CD4-positive, alpha-beta T cell treated with Interferon gamma for 1 hour (primary cell): ENCODE measurements at places on chromosomes 5 and 9.

GRCh38 chr5:61666064-61666621 is 334.1 kb downstream of the ZSWIM6 start:
- DNase-seq: no peak

DNA sequence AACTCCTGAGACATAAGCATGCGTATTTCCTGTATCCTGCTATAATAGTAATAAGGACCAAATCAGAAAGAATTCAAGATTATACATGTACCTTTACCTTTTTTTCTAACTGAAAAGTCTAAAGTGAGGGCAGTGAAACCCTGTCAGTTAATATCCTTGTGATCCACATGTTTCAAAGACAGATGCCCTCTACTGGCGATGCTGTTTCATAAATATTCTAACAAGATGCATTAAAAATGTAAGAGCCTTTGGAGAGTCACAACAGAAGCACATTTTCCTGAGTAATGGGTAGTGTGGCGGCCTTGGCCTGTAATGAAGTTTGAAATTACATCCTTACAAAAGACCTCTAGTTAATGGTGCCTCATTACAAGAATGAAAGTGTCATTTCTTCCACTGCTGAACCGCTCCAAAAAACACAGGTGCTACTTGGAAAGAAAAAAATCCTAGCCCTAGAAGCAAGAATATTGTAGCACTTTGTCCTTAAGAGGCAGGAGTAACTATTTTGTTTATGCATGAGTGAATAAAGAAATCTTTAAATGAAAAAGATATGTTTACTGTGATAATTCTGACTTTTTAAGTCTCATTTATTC is 232.6 kb downstream of the EPB41L4A start:
- DNase-seq: no peak

DNA sequence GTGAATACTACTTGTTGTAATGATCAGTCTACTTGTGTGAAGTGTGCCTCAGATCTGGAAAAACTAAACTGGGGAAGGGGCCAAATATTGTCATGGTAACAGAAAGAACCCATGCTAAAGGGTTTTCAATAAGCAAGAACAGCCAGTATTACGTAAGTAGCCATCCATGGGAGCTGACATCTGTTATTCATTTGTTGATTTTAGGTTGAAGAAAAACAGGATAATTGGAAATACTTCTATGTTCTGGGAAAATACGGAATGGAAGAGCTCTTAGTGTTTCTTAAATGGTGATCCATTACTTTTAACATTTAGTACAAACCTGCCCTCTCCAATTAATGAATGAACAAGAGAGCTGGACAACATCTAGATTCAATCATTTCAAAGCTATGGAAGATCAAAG is 485.8 kb downstream of the NTRK2 start:
- no peak for DNase-seq

DNA sequence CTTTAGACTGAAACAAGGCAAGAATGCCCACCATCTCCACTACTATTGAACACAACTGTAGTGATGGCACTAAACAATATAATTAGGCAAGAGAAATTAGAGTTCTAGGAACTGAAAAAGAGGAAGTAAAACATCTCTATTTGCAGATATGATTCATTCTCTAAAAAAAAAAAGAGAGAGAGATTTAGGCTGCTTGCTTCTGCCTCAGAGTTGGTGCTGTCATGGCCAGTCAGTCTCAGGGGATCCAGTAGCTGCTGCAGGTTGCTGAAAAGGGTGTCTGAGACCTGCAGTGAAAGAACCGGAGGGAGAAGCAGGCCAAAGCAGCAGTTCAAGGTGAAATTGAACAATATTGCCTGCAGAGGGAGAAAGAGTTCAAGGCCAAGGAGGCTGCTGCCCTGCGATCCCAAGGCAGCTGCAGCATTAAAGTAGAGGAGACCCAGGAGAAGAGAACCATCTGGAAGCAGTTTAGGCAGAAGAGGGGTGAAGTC is 72.5 kb downstream of the AP3B1 start:
- DNase-seq: peak; percentile 66

GRCh38 chr5:63323926-63324325 is 638.3 kb downstream of the HTR1A start:
- no peak for DNase-seq

DNA sequence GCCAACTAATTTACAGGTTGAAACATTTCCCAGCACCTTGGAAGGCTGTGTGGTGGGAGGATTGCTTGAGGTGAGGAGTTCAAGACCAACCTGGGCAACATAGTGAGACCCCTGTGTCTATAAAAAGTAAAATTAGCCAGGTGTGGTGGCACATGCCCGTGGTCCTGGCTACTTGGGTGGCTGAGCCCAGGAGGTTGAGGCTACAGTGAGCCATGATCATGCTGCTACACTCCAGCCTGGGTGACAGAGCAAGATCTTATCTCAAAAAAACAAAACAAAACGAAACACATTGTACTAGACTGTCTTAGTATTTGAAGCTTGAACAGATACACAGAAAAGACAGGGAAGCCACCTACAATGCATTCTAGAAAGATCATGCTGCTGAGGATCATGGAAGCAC is 2.8 kb upstream of the HSDL2 start:
- no peak for DNase-seq

- no peak for DNase-seq
Measured at GRCh38 chr5:1926471-1927341, 44.0 kb upstream of the IRX4 start.

- DNase-seq: no peak
Measured at GRCh38 chr9:129671519-129671918, 6.1 kb downstream of the PRRX2 start.

GRCh38 chr5:159478950-159479349 is 148.7 kb upstream of the IL12B start:
- peak; percentile 6 for DNase-seq

- DNase-seq: no peak
Measured at GRCh38 chr9:107295995-107296394, 12.9 kb downstream of the RAD23B start.

DNA sequence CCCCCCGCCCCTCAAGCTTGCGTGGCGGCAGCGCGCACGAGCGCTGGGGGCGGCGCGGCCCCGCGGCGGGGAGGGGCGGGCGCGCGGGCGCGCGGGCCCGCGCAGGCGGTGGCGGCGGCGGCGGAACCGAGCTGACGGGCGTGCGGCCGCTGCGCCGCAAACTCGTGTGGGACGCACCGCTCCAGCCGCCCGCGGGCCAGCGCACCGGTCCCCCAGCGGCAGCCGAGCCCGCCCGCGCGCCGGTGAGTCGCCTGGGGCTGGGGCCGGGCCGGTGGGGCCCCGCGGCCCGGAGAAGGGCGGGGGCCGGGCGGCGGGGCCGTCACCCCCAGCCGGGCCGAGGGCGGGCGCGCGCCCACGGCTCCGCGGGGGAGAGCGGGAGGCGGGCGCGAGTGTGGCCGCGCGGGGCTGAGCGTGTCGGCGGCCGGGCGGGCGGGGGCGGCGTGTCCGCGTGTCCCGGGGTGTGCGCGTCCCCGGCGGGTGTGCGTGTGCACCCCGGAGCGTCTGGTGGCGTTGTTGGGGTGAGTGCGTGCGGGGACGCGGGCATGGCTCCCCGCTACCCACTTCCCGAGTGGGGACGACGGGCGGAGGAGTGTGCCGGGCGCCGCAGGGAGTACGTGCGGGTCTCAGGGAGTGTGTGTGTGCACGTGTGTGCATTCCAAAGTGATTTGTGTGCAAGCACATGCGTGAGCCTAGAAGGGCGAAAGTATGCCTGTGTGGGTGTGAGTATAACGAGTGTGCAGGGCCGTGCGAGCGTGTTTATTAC is at the start of gene NEK6:
Gene NEK6, plus strand, starts transcription at position 106 of the 763 bp plus-strand sequence. CDS start 44,016 bp downstream, outside the sequence.
- DNase-seq: peak; percentile 36

- peak; percentile 41 for DNase-seq
Measured at GRCh38 chr9:128818839-128819715, 777 bp downstream of the ENDOG start.

DNA sequence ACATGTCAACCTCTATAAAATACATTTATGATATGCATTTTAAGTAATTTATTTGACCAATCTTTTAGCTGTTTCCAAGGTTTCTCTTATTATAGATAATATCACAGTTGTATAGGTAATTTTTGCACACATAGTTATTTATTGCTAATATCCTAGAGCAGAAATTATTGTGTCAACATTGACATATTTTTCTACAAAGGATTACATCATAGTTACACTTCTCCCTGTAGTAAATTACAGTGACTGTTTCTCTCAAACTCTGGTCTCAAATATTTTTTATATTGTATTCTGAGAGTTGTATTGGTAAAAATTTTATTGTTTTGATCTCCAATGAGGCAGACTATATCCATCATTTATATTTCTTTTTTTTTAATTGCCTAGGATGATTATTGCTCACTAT is 714.4 kb upstream of the CDH6 start:
- no peak for DNase-seq
